ENCODE measurements at places on chromosomes 7 and 10.
A peak's percentile ranks its signal among the peaks of the same experiment; 100 is the strongest.

GRCh38 chr10:104330168-104331110 is 7.8 kb downstream of the ITPRIP start:
- peak; percentile 77 for DNase-seq

- no peak for DNase-seq
Measured at GRCh38 chr10:72285972-72286521, 12.3 kb downstream of the DDIT4 start.

DNA sequence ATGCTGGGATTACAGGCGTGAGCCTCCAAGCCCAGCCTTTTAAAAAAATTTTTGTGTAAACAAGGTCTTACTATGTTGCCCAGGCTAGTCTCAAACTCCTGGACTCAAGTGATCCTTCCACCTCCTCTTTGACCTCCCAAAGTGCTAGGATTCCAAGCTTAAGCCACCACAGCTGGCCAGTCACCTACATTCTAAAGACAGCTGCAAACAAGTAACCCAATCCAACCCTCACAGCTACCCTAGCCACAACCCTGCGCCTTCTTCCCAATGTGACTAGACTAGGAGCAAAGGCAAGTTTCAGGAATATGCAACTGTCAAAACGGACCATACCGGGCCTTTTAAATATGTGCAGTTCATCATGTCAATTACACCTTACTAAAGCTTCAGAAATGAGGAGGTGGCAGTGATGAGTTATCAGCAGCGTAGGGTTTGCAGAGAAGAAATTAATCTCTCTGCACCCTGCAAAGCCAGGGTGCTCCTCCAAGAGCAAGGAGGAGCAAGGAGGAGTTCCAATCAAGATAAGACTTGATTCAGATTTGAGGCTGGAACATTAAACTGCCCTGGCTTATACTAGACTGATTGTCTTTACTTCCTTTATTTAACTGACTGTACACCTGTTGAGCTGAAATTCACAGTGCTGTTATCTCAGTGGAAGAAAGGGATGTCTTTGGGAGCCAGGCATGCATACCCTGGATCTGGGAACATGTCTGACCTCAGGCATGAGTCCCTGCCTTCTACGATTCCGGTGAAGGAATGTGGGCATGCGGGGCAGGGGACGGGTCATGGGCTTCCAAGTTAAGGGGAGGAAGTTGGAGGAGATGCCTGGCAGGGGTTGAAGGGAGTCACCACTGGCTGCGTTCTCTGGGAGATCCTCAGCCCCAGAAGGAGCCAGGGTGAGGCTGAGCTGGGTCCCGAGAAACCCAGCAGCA is 15.5 kb upstream of the TMEM120A start:
- no peak for DNase-seq

DNA sequence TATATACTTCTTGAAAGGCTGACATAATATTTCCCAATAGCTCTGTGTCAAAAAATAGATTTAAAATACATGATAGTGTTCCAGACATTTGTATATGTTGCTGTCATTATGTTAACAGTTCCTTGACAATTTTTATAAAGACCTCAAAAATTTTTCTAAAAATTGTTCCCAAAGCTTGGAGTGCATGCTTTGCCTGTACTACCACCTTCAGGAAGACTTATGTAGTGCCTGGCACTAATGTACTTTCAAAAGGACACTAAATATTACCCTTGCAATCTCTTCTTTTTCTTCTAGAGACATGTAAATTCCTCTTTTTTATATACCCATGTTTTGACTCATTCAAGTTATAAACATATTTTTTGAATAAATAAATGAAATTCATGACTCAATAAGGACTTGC is 48.0 kb upstream of the SP8 start:
- DNase-seq, result no peak

GRCh38 chr10:68598978-68599770 is 39.0 kb downstream of the TET1 start:
- DNase-seq, result peak; percentile 11

- DNase-seq, result no peak
Measured at GRCh38 chr7:75572814-75573213, 80.7 kb downstream of the SPDYE5 start.

DNA sequence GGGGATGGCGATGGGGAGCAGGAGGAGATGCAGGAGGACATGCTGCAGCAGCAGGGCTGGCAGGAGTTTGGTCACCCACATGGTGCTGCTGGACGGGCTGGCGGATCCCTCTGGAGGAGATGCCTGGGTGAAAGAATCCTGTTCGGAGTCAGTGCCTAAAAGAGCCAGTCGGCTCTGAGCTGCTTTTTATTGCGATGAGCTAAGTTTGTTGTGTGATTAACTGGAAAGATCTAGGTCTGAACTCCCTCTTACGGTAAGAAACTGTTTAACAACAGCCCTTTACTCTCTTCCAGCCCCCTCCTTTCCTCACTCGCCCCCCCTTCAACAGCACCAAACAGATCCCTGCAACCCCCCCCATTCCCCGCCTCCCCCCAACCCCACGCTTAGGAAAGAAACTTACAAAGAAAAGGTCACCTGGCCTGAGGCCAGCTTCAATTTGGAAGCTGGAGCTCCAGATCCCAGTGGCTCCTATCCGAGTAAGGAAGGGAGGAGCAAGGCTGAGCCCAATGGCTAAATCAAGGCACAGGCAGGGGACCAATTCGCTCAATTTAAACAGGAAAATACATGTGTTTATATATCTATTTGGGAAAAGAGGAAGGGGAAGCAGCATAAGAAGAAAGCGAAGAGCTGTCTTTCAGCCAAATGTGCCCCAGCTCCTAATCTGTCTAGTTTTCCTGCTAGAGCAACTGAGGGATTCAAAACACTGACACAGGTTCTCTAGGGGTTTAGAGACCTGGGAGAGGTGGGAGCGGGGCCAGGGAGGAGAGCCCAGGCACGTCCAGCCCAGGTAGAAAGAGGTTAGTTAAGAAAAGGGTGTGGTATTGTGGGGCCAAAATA is at the start of gene HGF:
Gene HGF (minus strand): TSS at position 157 of the 837 bp plus-strand sequence. CDS start 76 bp downstream, at position 81.
- peak; percentile 63 for DNase-seq

GRCh38 chr7:47379629-47380324 is 202.1 kb downstream of the TNS3 start:
- peak; percentile 81 for DNase-seq

- DNase-seq, result no peak
Measured at GRCh38 chr10:38003026-38003425, 7.4 kb upstream of the ZNF33A start.

GRCh38 chr7:21373031-21373430 is 54.9 kb upstream of the SP4 start:
- no peak for DNase-seq
